ENCODE measurements at places on chromosomes 6 and 20.
A peak's percentile ranks its signal among the peaks of the same experiment; 100 is the strongest.

DNA sequence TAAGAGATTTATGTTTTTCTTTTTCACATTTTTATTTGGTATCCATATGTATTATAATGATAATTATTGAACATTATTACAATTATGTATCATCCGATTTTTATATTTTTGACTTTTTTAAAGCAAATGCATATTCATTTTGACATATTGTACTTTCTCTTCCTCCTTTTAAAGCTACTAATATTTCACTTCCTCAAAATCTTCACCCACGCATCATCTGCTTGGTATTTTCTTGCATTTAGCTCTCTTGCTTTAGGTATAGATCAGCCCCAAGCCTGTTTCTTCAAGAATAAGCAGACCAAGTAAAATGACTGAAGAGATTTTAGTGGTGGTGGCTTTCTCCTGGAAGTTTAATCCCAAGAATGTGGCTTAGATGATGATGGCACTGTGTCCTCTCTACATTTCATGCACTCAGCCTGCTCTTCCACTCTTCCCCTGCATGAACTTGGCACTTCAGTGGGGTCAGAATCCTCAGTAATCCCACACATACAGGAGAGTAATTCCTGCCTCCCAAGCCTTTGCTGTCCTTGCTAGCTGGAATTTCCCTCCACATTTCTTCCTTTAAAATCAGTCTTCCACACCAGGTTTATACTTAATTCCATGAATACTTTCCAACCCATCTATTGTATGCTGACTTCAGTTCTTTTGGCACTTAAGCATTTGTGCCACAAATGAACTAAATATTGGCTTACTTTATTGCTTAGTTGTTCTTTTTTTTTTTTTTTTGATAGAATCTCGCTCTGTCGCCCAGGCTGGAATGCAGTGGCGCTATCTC is 8.2 kb downstream of the NCOA7 start:
- DNase-seq, result no peak

- no peak for DNase-seq
These were observed 56.7 kb downstream of the CD83 start for GRCh38 chr6:14174226-14174625.

- no peak for DNase-seq
These were observed 1219.0 kb upstream of the EYS start for GRCh38 chr6:66926060-66926459.

- DNase-seq, result no peak
These were observed 3.2 kb downstream of the FOXC1 start for GRCh38 chr6:1612974-1613306.

DNA sequence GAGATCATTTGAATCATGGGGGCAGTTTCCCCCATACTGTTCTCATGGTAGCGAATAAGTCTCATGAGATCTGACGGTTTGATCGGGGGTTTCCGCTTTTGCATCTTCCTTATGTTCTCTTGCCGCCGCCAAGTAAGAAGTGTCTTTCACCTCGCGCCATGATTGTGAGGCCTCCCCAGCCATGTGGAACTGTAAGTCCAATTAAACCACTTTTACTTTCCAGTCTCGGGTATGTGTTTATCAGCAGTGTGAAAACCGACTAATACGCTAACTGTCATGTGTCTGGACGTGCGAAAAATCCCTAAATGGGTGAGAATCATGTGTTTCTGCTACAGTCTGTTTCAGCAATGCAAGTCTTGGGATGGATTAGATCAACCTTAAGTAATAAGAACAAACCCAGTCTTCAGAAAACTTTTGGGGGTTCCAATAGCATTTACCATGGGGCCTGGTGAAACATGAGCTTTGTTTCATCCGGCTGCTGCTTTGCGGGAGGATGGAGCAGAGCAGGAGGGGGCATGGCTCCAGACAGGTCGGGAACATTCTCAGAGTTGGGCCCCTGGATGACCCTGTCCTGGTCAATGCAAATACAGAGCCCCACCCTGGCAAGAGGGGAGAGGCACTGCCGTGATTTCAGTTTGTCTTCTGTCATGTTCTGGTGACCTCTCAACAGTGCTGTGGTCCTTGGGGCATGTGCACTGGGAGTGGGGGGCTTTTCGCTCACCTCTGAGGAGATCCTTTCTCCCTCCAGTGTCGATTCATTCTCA is 41.5 kb downstream of the CTCFL start:
- peak; percentile 27 for DNase-seq

GRCh38 chr6:40098774-40099173 is 164.5 kb upstream of the MOCS1 start:
- DNase-seq, result no peak

DNA sequence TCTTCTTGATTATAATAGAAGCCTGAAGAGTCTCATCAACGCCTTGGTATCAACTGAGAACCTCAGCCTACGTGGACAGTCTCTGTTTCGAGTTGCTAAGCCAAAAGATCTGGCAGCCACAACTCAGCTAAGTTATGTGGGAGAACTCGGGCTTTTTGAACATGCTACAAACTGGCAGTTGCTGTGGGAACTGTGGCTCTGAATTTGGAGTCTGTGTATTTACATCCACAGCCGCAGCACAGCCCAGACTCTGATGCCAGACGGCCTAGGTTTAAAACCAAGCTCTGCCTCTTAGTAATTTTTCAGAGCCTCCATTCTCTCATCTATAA is 35.8 kb downstream of the RIPOR2 start:
- no peak for DNase-seq

GRCh38 chr6:52392944-52393343 is 27.2 kb upstream of the EFHC1 start:
- no peak for DNase-seq

DNA sequence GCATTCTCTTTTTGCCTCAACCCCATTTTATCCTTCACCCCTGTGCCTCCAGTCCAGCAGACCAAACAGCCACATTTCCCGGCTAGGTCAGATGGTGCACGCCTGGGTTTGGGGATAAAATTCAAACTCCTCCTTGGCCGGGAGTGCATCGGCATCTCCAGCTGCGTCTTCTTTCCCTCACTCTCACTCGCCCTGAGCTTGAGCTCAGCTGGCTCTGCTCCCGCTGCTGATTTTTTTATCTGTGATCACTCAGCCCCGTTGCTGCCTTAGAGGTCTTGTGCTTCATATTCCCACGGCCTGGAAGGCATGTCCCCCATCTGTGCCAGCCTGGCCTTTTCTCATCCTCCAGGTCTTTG is 6.8 kb upstream of the EZR start:
- DNase-seq, result no peak

DNA sequence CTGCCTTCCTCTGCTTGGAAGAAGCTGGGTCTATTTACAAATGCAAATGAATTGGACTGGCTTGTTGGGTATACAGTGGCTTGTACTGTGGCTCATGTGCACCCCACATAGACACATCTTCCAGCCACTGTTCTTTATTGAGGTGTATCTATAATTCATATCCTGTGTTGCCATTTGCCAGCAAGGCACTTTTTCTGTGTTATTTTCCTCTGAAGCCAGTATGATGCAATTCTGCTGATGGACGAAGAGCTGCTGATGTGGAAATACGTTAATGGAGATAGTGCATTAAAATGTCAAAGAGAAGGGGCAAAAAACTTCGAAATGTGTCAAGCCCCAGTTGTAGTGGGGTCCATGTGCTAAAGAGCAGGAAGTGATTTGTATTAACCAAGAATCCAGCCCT is 167.5 kb downstream of the TMEM242 start:
- no peak for DNase-seq

DNA sequence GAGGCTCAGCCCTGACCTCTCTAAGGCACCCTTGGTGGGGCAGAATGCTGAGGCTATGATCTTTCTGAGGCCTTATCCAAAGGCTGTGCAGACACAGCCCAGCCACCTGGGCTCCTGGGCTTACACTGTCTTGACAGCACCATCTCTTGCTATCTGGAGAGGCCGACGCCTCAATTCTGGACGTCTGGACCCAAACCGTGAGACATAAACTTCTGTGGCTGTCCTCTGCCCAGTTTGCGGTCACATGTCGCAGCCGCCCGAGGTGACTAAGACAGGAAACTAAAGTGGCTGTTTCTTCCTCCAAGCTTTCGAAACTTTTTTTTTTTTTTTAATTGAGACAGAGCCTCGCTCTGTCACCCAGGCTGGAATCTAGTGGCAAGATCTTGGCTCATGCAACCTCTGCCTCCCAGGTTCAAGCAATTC is 49.3 kb downstream of the PRR18 start:
- no peak for DNase-seq

GRCh38 chr6:5085648-5086293 is 630 bp downstream of the PPP1R3G start:
- no peak for DNase-seq

DNA sequence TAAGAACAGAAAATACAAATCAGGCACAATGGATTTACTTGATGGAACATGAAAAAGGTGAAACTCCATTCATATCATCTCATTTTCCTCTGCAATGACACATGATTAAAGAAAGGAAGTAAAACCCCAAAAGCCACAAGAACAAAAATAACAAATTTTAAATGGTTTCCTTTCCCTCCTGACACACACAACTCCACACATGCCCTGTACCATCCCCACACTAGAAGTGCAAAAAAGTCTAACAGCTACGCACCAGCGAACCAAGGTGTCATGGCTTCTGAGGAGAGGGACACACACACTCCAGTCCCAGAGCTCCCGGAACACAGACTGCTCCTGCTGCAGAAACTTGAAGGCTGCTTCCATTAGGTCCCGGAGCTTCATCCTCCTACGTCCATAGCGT is 25.3 kb downstream of the MDN1 start:
- DNase-seq, result no peak

GRCh38 chr20:25858495-25859425 is 162.1 kb upstream of the ZNF337 start:
- no peak for DNase-seq

GRCh38 chr6:11994875-11995461 is 17.1 kb upstream of the HIVEP1 start:
- DNase-seq, result no peak

GRCh38 chr6:160010067-160010466 is 41.2 kb downstream of the IGF2R start:
- DNase-seq, result no peak

Data from breast epithelium (tissue), 4 donors.